Dermis blood vessel endothelial cell (primary cell): ENCODE measurements at places on chromosomes 7 and 10. TPM values are rescaled to one million over a fixed set of nuclear protein-coding genes. Genes with fewer than 3 reads are reported as not detected.

Gene TEX47
- not detected in 2 replicates for total RNA-seq

Gene PHYHIPL
- under 0.01 TPM in 1 of 2 replicates, not detected in the other for total RNA-seq

Gene RNF32
- total RNA-seq, result 0.23 and 1.4 TPM in 2 replicates

Gene DLG5
- 7.8 and 11.1 TPM in 2 replicates for total RNA-seq

Gene OR2A5
- total RNA-seq, result not detected in 2 replicates

Gene SNCG
- total RNA-seq, result 111 and 117 TPM in 2 replicates

Gene CTAGE8
- 0.14 TPM in 1 of 2 replicates, not detected in the other for total RNA-seq

Gene PMPCB
- total RNA-seq, result 51.6 and 58.2 TPM in 2 replicates

Gene MYH16
- total RNA-seq, result 0.19 TPM in 1 of 2 replicates, not detected in the other

Gene MSANTD7
- total RNA-seq, result 19.2 and 19.7 TPM in 2 replicates

Gene SKAP2
- 16.0 and 28.9 TPM in 2 replicates for total RNA-seq

Gene DRGX
- total RNA-seq, result not detected in 2 replicates

Gene ANKRD30A
- not detected in 2 replicates for total RNA-seq

Gene EBLN1
- total RNA-seq, result not detected in 2 replicates

Gene STX1A
- 10.7 and 11.4 TPM in 2 replicates for total RNA-seq

Gene SEC31B
- total RNA-seq, result 1.2 and 5.3 TPM in 2 replicates

Gene PEX1
- total RNA-seq, result 14.3 and 14.8 TPM in 2 replicates

Gene NKX6-2
- not detected in 2 replicates for total RNA-seq

Gene FAM241B
- not detected in 2 replicates for total RNA-seq

Gene ICA1
- 41.1 and 55.8 TPM in 2 replicates for total RNA-seq

Gene GET4
- total RNA-seq, result 35.4 and 45.0 TPM in 2 replicates

Gene NRBF2
- 22.1 and 23.7 TPM in 2 replicates for total RNA-seq

Gene GIMAP8
- total RNA-seq, result 157 and 178 TPM in 2 replicates

Gene COL17A1
- total RNA-seq, result 0.34 and 0.84 TPM in 2 replicates

Gene MYO3A
- not detected in 2 replicates for total RNA-seq

Gene MEIG1
- not detected in 2 replicates for total RNA-seq

Gene MYPN
- total RNA-seq, result under 0.01 TPM in 1 of 2 replicates, not detected in the other

Gene PRSS37
- not detected in 2 replicates for total RNA-seq

Gene MMP21
- 0.34 and 0.65 TPM in 2 replicates for total RNA-seq

Gene TUBAL3
- 0.28 and 0.34 TPM in 2 replicates for total RNA-seq

Gene DDC
- 0.17 TPM in 1 of 2 replicates, not detected in the other for total RNA-seq

Gene MAGI2
- total RNA-seq, result 1.8 and 2.4 TPM in 2 replicates

Gene CTTNBP2
- total RNA-seq, result 0.34 and 0.37 TPM in 2 replicates

Gene LBX1
- total RNA-seq, result not detected in 2 replicates

Gene FXYD4
- not detected in 2 replicates for total RNA-seq

Gene FGFR2
- 0.42 and 1.7 TPM in 2 replicates for total RNA-seq

Gene CPEB3
- total RNA-seq, result 1.7 and 2.5 TPM in 2 replicates

Gene GPR26
- total RNA-seq, result not detected in 2 replicates

Gene HKDC1
- total RNA-seq, result 0.23 and 0.85 TPM in 2 replicates

Gene XRCC2
- 3.1 and 7.0 TPM in 2 replicates for total RNA-seq
